NCI-H1092 (cell line): ENCODE measurements at places on chromosomes 7 and 10.

DNA sequence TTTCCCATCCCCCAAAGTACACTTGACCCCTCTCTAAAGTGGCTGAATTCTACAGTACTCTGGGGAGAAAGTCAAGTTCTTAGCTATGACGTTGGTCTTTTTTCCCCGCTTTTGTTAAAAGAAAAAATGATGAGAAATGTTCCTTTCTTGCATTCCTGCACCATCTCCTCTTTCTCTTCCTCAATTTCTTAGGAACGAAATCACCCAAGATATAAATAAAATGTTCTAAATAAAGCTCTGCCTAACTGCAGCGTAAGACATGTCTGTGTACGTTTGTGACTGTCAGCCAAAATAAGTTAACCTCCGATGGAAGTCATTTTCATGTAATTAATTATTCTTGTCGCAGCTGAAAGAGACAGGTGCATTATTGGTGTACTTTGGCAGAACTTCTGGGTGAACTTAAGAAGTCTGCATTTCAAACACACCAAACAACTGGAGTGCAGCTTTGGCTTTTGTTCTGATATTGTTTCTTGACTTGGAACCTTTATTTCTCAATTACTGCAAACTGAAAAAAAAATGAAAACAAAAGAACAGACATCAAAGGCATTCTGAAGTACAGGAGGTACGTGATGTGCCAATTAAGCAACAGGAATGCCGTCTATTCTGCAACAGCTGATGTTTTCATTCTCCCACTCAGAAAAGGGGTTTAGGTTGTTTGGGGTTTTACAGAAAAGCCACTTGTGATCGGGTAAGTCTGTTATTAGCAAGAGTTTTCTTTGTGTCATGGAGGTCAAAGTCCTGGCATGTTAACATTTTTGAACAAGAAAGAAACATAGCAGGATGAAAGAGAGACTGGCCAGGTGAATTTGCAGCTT, 82.4 kb upstream of the SDK1 start:
- no peak for DNase-seq

DNA sequence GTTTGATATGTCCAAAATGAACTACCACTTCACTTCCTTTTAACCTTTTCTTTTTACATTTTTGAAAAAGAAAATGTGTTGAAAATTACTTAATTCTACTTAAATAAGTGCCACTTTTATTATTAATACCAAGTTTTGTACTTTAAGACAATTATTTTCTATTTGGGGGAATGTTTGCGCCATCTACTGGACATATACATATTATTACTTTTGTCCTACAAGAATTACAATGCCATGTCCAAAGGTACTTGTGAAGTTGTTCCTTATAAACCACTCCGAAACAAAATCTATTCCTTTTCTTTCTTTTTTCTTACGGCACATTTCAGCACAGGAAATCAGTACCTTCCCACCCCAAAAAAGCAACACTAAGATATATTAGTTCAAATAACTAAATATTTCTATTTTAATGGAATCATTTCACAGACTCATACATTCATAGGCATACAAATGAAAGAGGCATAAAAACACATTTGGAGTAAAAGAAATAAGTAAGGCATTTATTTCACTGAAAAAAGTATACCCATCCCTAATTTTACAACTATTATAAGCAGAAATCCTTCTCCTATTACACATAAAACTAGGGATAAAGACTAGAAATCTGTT, 169.9 kb downstream of the RNF133 start:
- DNase-seq: peak; percentile 41

DNA sequence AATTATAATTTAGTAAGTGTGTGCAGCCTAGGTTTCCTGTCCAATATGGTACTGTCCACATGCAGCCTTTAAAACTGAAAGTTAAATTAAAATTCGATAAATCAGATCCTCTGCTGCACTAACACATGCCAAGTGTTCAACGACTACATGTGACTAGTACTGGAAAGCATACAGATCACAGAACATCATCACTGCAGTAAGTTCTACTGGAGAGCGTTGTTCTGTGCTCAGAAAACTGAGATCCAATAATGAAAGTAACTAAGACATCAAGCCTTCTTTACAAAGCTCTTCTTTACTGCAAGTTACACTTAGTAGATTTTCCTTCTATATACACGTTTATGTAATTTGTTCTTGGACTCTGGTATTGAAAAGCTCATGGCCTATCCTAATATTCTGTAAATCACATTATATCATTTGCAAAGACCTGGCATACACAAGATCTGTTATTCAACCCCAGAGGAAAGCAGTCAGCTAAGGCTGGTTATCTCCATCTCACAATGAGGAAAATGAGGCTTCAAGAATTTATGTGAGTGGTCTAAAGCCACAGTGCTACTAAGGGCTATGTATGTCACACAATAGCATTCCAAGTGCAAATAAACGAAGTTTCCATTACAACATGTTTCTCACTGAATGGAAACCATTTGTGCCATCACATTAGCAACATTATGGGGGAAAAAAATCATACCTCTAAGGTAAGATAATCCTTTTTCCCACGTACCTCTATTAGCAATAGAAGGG, 77.6 kb downstream of the VPS41 start:
- no peak for DNase-seq

DNA sequence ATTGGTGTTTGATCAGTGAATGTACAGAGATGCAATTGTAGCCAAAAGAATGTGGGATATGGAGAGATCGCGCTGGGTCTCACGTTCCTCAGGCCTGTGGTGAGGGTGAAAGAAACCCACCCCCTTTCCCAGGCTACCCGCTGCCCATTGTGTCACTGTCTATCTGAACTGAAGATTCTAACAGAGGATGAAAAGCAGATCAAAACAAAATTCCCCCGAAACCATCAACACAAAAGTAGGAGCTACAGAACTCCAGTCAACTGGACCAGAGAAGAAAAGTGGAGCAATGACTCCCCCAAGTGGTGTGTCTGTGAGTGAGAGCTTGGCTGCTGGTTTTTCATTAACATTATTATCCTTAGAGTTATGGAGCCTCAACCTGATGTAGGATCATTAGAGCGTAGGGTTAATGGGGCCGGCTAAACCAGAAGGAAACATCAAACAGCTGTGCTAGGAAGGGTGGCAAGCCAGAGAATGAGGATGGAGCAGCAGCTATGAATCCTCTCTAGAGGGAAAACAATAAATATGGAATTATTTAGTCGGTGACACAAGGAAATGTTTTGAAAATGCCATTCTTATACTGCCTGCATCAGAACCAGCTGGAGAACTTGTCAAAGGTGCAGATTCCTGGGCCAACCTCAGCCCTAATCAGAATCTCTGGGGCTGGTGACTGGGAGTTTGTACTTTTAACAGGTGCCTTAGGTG, 38.3 kb downstream of the AKR1B1 start:
- peak; percentile 43 for DNase-seq

- DNase-seq: no peak
Measured at GRCh38 chr10:90075995-90076394, 374.6 kb downstream of the KIF20B start.
